ENCODE measurements at places on chromosomes 7 and 10.

DNA sequence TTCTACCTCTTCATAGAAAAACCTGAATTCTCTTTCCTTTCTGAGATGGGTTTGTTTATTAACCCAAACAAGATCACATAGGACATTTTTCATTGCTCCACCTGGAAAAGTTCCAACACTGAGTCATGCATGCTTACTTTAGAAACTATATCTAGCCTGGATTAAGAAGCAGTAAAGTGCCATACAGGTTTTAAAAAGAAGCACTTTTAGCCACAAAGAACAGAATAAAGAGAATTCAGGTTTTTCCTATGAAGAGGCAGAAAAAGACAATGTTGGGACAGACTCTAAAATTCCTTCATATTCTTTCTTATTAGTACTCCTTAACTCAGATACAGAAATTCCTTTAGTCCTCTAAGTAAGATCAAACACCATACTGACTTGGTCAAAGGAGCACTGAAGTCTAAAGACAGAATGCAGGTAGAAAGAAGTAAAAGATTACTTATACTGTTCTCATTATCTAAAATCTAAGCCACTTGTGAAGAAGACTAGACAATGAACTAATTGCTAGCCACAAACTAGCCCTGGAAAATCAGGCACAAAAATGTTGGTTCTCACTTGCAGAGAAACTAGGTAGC, 241.3 kb downstream of the ANK3 start:
- no peak for DNase-seq

DNA sequence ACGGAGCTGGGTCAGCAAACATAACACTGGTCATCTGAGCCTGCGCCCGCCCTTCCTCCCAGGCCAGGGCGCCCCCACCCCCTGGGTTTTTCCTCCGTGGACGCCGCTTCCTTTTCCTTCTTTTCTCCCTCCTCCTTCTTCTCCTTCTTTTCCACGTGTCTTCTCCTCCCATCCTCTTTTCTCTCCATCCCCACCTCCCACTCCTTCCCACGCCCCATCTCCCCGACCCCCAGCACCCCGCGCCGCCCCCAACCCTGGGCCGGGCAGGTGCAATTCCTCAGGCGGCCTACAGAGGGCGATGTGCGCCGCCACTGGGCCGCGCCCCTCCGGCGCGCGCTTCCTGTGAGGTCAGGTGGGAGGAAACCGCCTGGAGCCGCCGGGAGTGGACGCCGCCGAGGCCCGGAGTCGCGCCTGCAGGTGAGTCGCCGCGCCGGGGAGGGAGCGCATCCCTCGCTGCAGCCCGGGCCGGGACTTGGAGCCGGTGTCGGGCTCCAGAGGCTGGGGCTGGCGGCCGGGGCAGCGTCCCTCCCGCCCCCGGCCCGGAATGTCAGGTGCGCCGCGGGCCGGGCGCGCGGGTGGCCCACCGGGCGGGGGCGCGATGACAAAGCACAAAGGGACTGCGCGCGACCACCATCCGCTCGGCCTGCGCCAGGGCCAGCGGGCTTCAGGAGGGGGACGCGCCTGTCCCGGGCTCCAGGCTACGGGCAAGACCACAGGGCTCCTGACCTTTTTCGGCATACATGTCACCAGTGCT, at the start of gene FAM241B:
TSS of gene FAM241B (plus strand) at position 351 of the 754 bp plus-strand sequence. CDS start 1,497 bp downstream, outside the sequence.
- peak; percentile 63 for DNase-seq

DNA sequence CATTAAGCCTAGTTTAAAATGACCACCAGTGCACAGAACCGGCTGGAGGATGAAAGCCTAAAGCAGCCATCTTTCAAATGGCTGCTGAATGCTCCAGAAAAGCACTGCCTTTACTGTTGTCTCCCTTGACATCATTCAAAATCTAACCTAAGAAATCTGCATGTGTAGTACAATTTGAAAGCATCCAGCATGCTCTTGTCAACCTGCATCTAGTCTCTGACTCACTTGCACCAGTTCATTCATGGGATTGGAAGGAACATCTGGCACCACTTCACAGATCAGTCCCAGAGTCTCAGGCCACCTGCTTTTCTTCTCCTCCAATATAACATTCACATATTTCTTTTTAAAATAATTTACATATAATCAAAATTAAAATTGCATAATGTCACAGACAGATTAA, 76.2 kb downstream of the RNF133 start:
- DNase-seq = no peak

DNA sequence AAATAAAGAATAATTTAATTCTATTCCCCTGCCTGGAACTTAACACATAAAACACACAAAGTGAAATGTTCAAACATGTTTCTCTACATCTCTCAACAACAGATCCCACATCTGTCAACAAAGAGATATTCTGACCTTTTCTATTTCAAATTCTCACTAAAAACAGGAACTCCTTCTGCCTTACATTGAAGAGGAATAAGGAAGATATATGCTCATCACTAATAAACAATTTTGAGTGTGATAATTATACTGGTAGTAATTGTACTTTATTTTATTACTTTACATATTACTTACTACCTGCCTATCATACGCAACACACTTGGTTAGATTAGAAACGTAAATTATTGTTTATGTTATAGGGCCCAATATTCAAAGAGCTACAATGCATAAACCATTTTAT, 13.4 kb downstream of the AKR1C2 start:
- no peak for DNase-seq

- DNase-seq = no peak
These were observed 343.0 kb upstream of the PODXL start for GRCh38 chr7:131899271-131900030.
